C1 segment of cervical spinal cord (tissue), 14 donors: ENCODE measurements at places on chromosomes 2 and 18.

GRCh38 chr2:70116936-70117552, 29.8 kb downstream of the PCBP1 start:
- DNase-seq = no peak

GRCh38 chr2:190599546-190600220, 49.2 kb upstream of the NAB1 start:
- no peak for DNase-seq

DNA sequence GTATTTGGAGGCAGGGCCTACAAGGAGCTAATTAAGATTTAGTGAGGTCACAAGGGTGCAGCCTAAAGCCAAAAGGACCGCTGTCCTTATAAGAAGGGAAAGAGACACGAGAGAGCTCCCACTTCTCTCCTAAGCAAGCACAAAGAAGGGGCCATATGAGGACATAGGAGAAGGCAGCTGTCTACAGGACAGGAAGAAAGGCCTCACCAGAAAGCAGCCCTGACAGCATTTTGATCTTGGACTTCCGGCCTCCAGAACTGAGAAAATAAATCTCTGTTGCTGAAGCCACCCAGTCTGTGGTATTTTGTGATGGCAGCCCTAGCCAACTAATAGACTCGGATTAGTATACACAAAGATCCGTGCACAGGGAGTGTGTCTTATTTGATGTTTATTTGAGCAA, 139.7 kb downstream of the B3GNT2 start:
- DNase-seq = no peak

DNA sequence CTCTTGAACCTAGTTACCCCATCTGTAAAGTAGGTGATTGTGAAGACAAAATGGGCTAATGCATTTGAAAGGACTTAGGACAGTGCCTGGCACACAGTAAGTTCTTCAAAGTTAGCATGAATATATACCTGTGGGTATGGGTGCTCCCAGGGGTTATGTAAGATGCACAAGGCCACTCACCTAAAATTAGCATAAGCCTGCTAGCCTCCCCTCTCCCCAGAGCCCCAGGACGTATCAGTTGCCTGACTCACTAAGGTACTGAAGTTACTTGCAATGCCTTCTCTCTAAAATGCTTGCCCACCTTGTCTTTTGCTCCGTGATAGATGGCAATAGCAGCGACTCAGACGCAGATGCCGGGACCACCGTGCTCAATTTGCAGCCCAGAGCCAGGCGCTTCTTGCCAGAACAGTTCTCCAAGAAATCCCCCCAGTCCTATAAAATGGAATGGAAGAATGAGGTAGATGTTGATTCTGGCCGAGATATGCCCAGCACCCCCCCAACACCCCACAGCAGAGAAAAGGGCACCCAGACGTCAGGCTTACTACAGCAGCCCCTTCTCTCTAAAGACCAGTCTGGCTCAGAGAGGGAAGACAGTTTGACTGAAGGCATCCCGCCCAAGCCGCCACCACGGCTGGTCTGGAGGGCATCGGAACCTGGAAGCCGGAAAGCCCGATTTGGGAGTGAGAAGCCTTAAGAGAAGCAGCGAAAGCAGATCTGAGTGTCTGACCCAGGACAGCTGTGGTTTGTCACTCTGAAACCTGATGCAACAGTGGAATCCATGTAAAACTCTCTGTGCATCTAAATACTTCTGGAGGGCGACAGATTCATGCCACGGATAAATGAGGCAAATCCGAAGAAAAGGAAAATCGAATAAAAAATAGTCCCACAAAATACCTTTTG, 53.8 kb upstream of the TMEM182 start:
- no peak for DNase-seq
